ENCODE measurements at places on chromosomes 2 and 18. TPM values are rescaled to one million over a fixed set of nuclear protein-coding genes. Genes with fewer than 3 reads are reported as not detected.

DNA sequence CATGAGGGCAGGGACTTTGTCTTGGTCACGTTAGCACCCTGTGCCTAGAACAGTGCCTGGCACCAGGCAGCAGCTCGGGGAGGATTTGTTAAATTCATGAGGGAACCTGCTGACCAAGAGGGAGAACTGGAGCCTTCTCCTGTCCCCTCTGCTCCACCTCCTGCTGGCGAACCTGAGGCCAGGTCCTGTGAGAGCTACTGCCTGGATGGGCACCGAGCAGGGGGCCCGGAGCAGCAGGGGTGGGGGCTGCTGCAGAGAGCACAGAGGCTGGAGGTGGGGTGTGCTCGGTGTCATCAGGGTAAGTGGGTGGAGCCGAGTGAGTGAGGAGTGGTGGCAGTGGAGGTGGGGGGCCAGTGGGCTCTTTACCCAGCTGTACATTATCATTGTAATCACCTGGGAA lies 52.1 kb upstream of the FAHD2A start:
- no peak overlapping the region for H3K27ac ChIP-seq
- no peak for DNase-seq
- H3K4me3 ChIP-seq, result no peak overlapping the region
- H3K36me3 ChIP-seq, result no peaks in the 10 kb centered on the region
- peaks cover 17% of the 10 kb centered on the region for H3K27me3 ChIP-seq
- H3K4me1 ChIP-seq, result peaks cover 17% of the 10 kb centered on the region

DNA sequence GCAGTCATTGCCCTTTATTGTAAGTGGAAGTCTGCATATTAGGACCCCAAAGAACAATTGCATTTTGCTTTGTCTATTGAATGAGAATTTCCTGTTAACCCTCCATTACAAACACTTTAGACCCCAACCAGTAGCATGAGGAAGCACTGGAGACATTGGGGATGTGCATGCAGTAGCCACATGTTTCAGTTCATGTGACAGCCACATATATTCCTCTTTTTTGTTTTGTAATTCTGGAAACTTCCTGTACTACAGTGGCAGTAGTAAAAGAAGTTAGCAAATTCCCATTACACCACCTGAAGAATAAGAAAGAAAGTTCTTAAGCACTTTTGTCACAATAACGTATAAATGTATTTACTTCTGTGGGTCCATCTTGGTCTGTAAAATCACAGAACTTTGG lies 281.1 kb upstream of the SLC14A2 start:
- no peak overlapping the region for H3K27ac ChIP-seq
- H3K27me3 ChIP-seq, result no peaks in the 10 kb centered on the region
- peak; percentile 45 for DNase-seq
- H3K36me3 ChIP-seq, result no peaks in the 10 kb centered on the region
- H3K4me1 ChIP-seq, result peaks cover 20% of the 10 kb centered on the region

- H3K4me3 ChIP-seq, result no peak overlapping the region
- H3K4me1 ChIP-seq, result no peaks in the 10 kb centered on the region
- no peak for DNase-seq
- H3K27me3 ChIP-seq, result no peaks in the 10 kb centered on the region
- H3K36me3 ChIP-seq, result no peaks in the 10 kb centered on the region
Observed at GRCh38 chr2:206457188-206457634, 13.9 kb downstream of the ADAM23 start.

DNA sequence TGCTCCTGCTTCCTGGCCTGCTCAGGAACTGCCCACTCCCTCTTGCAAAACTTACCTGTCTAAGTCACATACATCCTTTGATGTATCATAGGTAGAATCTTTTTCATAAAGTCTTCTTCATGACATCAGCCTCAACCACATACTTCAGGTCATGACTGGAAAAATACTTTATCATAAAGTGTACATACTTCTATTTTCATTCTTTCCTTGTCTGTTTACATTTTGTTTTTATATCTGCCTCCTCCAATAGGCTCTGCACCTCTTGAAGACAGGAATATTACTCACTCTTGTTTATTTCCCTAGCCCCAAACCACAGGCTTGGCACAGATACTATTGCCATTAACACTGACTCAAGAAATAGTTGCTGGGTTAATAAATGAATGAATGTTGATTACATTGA lies 43.6 kb upstream of the ZNF804A start:
- no peak overlapping the region for H3K27ac ChIP-seq
- no peaks in the 10 kb centered on the region for H3K36me3 ChIP-seq
- H3K4me3 ChIP-seq, result no peak overlapping the region

DNA sequence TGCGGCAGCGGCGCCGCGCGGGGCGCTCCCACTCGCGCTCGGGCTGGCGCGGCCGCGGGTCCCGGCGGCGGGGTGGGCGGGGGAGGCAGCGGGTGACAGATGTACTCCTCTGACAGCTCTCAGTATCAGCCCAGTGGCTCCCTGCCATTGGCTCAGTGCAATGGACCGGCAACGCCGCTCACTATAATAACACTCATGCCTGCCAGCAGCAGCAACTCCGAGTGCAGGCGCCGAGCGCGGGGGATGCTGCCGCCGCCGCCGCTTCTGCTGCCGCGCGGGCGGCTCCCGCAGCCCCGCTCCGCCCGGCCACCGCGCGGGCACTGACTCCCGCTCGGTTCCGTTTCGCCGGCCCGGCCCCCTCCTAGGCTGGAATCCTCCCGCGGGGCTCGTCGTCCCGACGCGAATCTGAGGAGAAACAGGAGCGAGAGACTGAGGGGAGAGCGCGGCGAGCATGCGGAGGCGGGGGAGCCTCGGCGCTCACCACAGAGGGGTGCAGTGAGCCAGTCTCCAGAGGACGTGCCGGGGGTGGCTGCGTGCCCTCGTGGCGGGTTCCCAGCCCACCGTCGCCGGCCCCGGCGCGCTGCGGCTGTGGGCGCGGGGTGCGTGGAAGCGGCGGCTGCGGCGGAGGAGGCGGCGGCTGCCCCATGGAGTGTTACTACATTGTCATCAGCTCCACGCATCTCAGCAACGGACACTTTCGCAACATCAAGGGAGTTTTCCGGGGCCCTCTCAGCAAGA lies at the start of gene ZNF804A:
Gene ZNF804A, plus strand, starts transcription at position 214 of the 738 bp plus-strand sequence. Its CDS starts 431 bp downstream, at position 645.
- H3K27ac ChIP-seq, result peak within 1 kb of the TSS; percentile 6
- H3K27me3 ChIP-seq, result peaks cover 13% of the 10 kb centered on the region
- peak; percentile 74 for DNase-seq
- H3K36me3 ChIP-seq, result no peaks in the 10 kb centered on the region

DNA sequence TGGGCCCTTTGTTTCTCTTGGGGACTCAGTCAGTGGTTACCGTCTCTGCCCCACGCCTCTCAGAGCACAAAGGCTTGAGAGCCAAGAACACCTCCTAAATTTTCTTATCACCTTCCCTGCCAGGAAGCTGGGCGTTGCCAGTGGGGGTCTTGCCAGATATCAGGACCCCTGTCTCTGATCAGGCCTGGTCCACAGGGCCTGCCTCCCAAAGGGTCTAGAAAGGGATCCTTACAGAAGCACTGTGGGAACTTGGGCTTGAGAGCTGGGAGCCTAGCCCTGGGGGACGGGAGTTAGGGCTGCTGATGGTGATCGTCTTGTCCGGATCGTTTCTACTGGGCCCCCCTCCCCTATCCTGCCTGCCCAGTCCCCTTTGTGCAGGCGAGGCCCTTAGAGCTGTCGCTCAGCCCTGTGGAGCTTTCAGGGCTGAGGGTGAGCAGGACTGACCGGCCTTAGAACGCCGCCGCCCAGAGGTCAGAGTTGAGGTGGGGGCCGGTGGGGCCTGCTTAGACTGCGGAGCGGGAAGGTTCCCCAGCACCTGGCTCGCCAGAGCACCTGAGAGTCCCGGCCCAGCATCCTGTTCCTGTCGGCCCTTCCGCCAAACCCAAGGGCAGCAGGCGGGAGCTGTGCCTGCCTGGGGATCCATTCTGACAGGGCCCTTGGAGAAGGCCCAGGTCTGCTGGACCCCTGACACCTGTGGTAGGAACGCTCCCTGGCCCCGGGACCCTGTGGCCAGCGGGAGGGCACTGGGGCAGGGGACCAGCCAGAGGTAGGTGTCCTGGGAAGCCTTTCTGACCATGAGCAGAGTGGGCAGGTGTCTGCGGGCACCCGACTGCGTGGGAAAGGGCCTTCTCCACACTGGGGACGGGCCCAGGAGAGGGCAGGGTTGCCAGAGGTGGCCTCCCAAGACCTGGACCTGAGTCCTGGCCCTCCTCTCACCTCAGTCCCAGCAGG lies 956 bp downstream of the ESPNL start:
- no peaks in the 10 kb centered on the region for H3K36me3 ChIP-seq
- H3K4me1 ChIP-seq, result peaks cover 4% of the 10 kb centered on the region
- no peak for DNase-seq
- no peak overlapping the region for H3K27ac ChIP-seq
- no peak overlapping the region for H3K4me3 ChIP-seq
- no peaks in the 10 kb centered on the region for H3K27me3 ChIP-seq

GRCh38 chr2:53694096-53694771 lies 73.4 kb upstream of the CHAC2 start:
- no peak overlapping the region for H3K27ac ChIP-seq
- peaks cover 13% of the 10 kb centered on the region for H3K36me3 ChIP-seq
- H3K4me3 ChIP-seq, result no peak overlapping the region
- DNase-seq, result no peak

- H3K36me3 ChIP-seq, result peaks cover 43% of the 10 kb centered on the region
- peaks cover 4% of the 10 kb centered on the region for H3K4me1 ChIP-seq
- H3K27ac ChIP-seq, result no peak overlapping the region
- H3K4me3 ChIP-seq, result no peak overlapping the region
Observed at GRCh38 chr2:207619764-207620203, 5.4 kb downstream of the METTL21A start.

DNA sequence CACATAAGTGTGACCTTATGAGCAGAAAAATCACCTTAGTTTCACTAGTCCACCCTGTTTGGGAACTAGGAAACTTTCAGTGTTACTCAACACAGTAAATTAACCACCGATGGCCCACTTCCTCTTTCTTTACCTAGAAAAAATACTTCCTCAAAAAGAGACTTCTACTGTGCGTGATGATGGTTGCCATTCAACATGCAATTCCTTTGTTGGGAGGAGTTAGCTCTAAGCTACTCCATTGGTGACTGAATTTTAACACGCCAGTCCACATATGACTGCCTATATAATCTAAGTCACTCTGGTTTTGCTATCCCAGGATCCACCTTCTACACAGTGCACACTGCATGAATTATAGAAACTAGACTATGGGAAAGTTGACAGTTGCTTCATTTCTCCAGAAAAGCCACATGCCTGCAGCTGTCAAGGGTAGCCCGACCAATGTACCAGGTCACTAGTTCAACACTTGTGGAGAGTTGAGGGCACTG lies 47.8 kb upstream of the REG3G start:
- H3K27me3 ChIP-seq, result no peaks in the 10 kb centered on the region
- peaks cover 4% of the 10 kb centered on the region for H3K4me1 ChIP-seq
- no peak overlapping the region for H3K4me3 ChIP-seq
- peak; percentile 18 for DNase-seq
- H3K27ac ChIP-seq, result no peak overlapping the region

Gene GLI2
- polyA plus RNA-seq, result 18.6 TPM

Gene DQX1
- 0.15 TPM for polyA plus RNA-seq

Gene VIL1
- 0.45 TPM for polyA plus RNA-seq

Gene NEURL3
- 0.23 TPM for polyA plus RNA-seq

All from muscle of leg (tissue), 16 donors.